Right cardiac atrium (tissue), 5 donors: ENCODE measurements at places on chromosomes 1 and 21. TPM values are rescaled to one million over a fixed set of nuclear protein-coding genes. Genes with fewer than 3 reads are reported as not detected.

The PIGR gene
- polyA plus RNA-seq = 0.23 TPM

GRCh38 chr1:26900815-26901511, 696 bp upstream of the GPATCH3 start:
- no peak for DNase-seq

- DNase-seq = no peak
These were observed 116.1 kb upstream of the KCND3 start for GRCh38 chr1:112105557-112105956.

GRCh38 chr1:41849211-41849759, 69.4 kb downstream of the HIVEP3 start:
- DNase-seq = no peak

DNA sequence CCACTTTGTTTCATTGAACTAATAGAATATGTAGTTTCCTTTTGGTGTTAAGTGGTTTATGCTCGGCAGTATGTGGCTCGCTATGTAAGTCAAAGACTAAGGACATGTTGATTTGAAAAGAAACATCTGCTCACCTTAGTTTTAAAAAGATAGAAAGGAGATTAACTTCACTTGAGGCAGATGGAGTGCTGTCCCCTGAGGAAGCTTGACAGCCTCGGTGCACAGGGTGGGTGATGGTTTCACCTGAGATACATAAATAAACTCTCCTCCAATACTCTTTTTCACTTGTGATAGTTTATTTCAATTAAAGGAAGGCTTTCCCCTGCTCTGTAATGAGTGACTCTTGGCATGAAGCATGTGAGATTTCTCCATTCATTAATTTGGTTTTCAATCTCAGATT, 70.8 kb upstream of the FMN2 start:
- DNase-seq = no peak
